ENCODE measurements at places on chromosomes 1 and 21. TPM values are rescaled to one million over a fixed set of nuclear protein-coding genes. Genes with fewer than 3 reads are reported as not detected.

DNA sequence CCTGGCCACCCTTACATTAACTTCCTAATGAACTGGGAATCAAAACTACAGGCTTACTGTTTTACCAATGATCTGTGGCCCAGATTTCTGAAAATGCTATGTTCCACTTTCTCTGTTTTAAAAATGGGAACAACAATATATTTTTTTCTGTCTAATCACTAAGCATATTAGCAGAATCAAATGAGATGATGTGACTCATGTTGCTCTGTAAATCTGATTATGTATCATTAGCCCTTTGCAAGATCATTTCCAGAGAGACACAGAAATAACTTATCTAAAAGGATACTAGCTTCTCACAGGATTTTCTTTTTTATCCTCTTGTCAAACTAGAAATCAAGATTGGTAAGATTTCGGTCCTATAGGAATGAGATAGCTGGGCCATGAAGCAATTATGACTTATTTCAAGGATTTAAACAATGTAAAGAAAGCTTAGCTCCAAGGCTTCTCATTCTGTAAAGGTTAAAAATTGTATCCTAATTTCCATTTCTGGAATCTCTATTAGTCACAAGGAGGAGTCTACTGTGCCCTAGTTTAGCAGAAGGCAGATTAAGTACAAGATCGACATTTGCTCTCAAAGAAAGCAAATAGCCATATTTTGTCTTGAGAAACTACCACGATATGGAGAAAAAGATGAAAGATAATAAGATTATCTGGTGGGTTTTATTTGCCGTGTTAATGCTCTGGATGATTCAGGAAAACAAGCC, 32.4 kb upstream of the CAMSAP2 start:
- DNase-seq: no peak

- no peak for DNase-seq
Measured at GRCh38 chr1:44707112-44707881, 23.7 kb downstream of the RNU5D-1 start.

DNA sequence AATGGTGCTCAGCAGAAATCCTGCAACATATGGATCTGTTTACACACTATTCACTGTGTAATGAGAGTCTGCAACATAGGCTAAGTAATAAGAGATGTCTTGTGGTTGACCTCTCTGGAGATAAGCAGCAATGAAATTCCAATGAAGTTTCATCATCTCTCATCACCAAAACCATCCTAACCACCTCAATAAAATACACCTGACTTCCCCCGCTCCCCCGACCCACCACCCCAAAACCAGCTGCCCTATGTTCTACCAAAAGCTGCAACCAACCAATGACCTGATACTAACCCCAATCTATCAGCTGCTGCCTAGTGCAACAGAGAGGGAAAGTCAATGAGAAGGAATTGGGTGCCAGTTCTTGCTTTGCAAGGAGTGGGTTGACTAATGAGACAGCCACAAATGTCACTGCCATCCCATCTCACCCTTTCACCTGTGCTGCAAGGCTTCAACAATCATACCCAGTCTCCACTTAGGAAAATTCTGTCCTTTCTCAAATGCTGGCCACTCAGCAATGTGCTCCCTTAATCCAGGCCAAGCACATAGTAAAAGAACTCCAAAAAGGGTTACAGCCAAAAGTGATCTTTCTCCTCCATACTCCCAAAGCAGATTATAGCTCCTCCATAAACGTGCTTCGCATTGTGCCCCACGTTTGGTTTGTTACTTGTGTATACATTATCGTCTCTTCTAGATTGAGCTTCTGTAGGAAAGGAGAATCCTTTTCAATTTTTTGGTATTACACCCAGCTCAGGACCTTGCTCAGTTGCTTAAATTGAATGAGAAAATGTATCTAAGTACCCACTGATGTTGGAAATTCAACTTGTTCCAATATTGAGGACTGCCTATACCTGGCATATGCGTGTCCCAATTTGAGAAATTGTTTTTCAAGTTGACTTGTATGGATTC, 29.0 kb downstream of the MRPL39 start:
- no peak for DNase-seq

DNA sequence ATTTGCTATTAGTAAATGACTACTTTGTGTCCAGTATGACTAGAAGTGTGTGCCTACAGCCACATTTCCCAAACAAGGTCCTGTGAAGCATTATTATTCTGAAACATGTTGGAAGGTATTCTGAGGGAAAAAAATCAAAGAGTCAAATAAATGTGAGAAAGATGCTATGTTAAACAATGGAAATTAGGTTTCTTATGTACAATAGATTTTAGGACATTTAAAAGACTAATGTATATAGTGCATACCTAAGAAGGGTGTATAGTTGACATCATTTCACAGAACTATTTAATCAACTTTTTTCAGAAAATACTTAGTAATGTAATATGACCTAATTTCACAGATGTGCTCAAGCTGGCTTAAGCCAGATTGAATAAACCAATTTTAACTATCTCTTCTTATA, 582.5 kb downstream of the USP25 start:
- peak; percentile 37 for DNase-seq

DNA sequence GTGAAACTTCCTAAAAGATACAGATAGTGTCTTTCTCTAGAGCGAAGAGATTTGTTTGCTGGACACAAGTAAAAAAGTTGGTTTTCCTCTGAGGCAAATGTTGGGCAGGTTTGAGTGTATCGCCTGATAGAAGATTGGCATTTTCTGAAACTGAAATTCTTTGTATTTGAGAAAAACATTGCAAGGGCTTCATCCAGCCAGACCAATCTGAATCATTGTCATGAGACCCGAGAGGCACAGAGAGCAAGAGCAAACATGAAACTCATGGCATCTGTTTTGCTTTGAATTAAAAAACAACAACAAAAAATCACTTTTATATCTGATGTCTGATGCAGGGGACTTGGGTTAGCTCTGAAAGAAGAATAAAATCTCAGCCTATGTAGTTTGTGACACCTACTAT, 379.3 kb upstream of the NCAM2 start:
- DNase-seq: no peak

DNA sequence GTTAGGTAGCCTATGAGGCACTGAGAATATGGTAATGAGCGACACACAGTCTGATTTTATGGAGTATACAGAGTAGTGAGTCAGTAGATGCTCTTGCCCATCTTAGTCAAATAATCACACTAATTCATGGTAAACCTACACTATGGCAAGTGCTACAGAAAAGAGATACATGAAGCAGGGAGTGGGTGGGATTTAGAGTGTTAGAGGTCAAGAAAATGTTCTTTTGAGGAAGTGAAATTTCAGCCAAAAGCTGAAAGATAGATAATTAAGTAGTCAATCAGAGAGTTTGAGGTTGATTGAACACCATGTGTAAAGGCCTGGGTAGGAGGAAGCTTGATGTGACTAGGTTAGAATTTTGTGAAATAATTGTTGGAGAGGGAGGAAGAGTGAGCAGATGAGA, 14.7 kb downstream of the MDM4 start:
- DNase-seq: no peak

GRCh38 chr1:19344372-19344810, 32.3 kb downstream of the SLC66A1 start:
- DNase-seq: no peak

DNA sequence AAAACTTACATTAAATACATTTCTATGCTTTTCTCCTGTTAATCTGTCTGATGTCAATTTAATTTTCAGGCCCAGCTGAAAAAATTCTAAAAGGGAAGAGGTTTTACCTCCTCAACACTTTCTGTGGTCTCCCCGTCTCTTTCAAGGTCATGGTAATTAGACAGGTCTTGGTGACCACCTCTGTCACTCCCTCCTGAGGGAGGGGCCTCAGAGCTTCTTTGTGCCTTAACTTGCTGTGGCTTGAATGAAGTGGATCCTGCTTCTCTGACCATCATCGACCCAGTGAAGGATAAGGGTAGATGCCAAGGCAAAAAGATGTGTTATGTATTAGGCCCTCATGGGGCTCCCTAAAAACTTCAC, 40.8 kb upstream of the OSBPL9 start:
- no peak for DNase-seq

- no peak for DNase-seq
Measured at GRCh38 chr1:30665216-30666010, 58.0 kb downstream of the MATN1 start.

PTCH2 gene
- 7.2 TPM for total RNA-seq

DNA sequence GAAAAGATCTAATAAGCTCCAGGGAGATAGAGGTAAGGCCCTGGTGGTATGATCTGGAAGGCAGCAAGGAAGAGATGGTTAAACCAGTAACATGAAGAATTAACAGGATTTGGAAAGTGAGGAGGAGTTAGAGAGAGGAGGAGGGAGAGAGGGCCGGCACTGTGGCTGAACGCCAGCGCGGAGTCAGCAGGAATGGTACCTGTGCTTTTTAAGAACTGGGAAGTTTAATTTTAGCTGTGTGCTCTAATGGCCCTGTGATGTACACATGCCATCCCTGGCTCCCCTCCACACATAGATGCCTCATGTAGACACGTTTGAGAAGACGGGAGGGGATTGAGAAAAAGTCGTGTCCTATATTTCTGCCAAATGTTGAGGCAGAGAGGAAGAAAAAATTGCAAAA, 13.8 kb upstream of the AVPR1B start:
- DNase-seq: no peak

TNFRSF4 gene
- total RNA-seq: 0.39 TPM

SLC35E2B gene
- total RNA-seq: 31.7 TPM

RGS18 gene
- total RNA-seq: 4.4 TPM

UBQLN4 gene
- 12.1 TPM for total RNA-seq

GRCh38 chr1:170067253-170067819, 7.2 kb downstream of the KIFAP3 start:
- no peak for DNase-seq

DNA sequence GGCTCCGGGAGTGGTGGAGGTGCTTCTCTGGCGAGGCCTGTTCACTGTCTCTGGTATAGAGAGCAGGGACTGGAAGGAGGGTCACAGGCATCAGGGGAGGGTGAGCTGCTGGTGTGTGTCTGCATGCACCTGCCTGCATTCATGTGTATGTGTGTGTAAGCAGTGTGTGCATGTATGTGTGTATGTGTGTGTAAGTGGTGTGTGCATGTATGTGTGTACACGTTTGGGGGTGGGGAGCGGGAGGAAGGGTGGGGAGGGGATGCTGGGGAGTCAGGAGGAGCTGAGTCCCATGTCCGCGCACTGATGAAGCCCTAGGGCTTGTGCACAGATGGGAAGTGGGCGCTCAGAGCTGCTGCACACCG, 49.0 kb downstream of the ARHGEF16 start:
- no peak for DNase-seq

- DNase-seq: no peak
Measured at GRCh38 chr1:51518033-51518585, 957 bp downstream of the EPS15 start.

FCMR gene
- total RNA-seq: 0.69 TPM

DNA sequence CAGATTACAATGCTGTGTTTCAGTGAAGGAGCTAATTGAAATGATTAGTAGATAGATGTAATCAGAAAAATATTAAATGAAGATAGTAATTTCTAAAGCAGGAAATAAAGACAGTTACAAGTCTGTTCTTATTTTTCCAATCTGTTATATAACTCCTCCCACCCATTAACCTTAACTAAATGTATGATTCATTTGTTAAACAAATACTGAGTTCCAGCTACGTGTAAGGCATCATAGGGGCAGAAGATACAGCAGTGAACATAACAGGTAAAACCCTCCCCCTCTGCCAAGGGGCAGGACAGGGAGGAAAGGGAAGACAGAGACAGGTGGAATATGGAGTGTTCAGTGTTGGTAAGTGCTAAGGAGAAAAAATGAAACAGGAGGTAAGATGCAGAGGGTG, at the start of gene FAM177B:
FAM177B (plus strand) TSS at position 231 of the 400 bp plus-strand sequence. CDS start 9,344 bp downstream, outside the sequence.
- no peak for DNase-seq

- peak; percentile 47 for DNase-seq
Measured at GRCh38 chr1:156052862-156053767, 483 bp downstream of the UBQLN4 start.

SSR2 gene
- total RNA-seq: 186 TPM

GRCh38 chr1:51908499-51908898, 30.0 kb upstream of the NRDC start:
- DNase-seq: no peak

DNA sequence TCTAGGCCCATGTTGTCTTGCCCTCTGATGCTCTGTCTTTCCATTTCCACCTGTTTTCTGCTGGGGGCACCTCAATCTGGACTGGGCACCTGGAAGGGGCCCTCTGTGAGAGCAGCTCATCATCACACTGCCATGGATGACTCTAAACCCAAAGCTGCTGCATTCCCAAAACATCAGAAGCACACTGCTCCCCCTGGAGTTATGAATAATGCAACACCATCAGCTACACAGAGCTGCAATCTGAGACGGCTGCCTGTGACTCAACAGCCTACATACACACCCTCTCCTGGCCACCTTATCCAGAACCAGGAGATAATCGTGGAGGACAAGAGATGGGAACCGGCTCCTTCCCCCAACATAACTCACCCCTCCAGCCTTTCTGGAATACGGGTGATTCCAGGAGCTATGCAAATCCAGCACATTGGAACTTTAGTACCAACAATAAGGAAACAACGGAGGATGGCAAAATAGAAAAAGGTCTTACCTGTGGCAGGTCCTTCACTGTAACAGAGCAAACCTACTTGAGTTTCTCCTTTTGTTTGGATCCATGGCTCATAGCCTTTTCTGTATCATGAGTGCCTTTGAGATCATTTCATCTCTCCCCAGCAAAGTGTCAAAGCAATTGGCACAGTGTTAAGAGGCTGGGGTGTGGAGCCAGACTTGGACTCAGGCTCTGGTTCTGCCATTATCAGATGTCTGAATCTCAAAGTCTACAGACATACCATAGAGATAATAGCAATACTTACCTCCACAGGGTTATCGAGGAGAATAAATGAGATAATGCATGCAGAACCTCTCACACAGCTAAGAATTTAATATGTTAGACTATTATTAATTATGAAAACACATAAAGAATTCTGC, 29.3 kb downstream of the AK2 start:
- no peak for DNase-seq

GRCh38 chr1:60564916-60565750, 491.6 kb upstream of the C1orf87 start:
- DNase-seq: peak; percentile 76

FCGR3B gene
- 14.3 TPM for total RNA-seq

DNA sequence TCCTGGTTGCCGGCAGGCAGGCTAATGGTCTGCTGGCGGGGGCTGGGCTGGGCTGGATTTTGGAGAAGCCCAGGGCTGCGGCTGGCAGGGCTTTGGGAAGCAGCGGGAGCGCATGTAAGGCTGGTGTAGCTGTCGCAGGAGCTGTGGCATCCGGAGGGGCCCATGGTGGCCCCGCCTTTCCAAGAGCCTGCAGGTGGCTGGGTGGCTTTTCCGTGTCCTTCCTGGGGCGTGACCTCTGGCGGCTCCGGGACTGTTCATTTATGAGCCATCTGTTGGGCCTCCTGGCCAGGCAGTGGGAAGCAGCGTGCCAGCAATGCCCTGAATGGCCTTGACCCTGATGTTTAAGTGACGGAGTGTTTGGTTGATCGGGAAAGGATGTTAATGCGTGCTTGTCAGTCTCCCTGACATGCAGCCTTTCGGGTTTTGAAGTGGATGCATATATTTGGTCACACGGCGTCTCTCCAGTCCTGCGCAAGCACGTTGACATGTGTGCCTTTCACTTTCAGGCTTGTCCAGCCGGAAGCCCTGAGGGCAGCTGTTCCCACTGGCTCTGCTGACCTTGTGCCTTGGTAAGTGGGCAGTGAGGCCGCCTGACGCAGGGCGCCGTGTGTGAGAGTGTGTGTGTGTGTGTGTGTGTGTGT, 38.5 kb downstream of the AGPAT3 start:
- no peak for DNase-seq

GFI1 gene
- 1.9 TPM for total RNA-seq

All from skin of body (tissue), 3 donors.